ENCODE measurements at places on chromosomes 1 and 21.

DNA sequence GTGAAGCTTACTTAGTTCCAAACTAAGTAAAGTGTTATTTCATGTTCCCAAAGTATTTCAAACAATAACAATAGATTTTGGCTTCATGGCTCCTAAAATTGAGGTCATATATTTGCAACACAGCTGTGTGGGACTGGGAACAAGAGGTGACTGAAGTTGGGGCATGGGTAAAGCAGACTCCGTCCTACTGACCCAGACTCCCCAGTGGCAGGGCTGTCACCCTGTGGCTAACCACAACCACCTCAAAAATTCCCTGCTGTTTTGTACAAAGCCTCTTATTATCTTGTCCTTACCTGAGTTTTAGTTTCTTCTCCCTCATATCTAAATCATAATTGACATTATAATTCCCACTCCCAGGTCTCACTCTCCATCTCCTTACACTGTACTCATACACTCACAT is 117.6 kb downstream of the PTGER3 start:
- no peak for DNase-seq

- DNase-seq = no peak
Observed at GRCh38 chr1:226995365-226996332, 55.6 kb downstream of the COQ8A start.

DNA sequence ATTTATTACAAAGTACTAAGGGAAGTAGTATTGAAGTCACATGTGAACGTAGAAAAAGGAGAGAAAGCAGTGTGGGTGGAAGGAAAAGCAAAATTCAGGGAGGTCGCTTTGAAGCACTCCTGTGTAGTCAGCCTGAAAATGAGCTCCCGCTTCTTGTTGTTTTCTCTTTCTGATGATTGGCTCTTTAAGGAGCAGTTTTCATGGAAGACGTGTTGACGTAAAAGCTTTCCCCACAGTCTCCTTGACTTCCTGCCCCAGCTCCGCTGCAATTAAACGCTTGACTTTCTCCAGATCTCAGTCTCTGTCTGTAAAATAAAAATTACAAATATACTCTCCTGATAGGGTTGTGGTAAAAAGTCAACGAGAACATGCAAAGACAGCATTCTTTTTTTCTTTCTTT is 661.5 kb upstream of the ZP4 start:
- DNase-seq = no peak

- DNase-seq = no peak
Observed at GRCh38 chr1:204232526-204232925, 18.7 kb upstream of the GOLT1A start.

DNA sequence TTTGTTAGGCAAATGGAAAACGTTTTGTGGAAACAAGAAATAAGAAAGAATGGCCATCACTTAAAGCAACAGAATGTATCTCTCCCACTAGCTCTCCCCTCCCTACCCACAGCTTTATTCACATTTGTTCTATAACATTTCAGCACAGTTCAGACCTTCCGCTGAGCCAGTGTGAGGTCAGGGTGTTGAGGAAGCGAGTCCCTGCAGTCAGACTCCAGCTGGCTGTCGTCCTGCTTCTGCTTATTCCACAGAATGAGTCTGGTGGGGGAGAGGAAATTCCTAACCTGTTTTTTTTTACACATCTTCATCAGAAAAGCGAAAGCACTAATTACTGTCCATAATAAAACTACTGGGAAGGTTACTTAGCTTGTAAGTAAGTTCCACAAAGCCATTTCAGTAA is 39.0 kb downstream of the MRPL39 start:
- DNase-seq = no peak
